ENCODE measurements at places on chromosomes 12 and 14. TPM values are rescaled to one million over a fixed set of nuclear protein-coding genes. Genes with fewer than 3 reads are reported as not detected.

- no peak for DNase-seq
- no peaks in the 10 kb centered on the region for H3K4me1 ChIP-seq
- no peaks in the 10 kb centered on the region for H3K27me3 ChIP-seq
Measured at GRCh38 chr12:89817501-89818226, 109.0 kb upstream of the ATP2B1 start.

DNA sequence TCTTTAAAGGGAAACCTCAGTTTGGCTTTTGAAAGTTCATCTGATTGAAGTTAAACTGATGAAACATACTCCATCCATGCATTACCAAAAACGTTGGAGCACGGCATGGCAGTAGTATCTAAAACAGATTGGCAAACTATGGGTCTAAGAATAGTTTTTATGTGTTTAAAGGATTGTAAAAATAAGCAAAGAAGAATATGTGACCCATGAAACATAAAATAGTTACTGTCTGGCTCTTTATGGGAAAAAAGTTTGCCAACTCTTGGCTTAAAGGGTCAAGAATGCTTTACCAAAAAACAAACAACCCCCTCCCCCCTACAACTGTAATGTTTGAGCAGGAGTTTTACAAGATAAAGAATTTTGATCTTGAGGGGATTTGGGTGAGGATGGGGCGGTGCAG, 32.6 kb downstream of the TRAF3 start:
- no peak for DNase-seq
- H3K27me3 ChIP-seq, result no peaks in the 10 kb centered on the region
- H3K4me1 ChIP-seq, result peaks cover 65% of the 10 kb centered on the region
- H3K27ac ChIP-seq, result peak overlapping the region; percentile 61

The IGF1 gene
- total RNA-seq, result not detected

DNA sequence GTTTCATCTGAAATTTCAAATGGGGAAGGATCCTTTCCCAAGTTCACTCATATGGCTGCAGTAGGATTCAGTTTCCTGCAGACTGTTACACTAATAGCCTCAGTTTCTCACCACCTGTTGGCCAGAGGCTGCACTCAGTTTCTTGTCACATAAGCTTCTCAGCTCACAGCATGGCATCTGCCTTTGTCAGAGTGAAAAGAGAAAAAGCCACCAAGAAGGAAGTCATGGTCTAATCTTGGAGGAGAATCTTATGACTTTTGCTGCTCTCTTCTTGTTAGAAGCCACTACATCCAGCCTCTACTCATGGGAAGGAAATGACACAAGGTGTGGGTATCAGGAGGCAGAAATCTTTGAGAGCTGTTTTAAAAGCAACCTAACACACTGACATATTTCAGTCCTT, 39.4 kb upstream of the BTG1 start:
- no peak overlapping the region for H3K4me3 ChIP-seq
- peaks cover 24% of the 10 kb centered on the region for H3K4me1 ChIP-seq
- H3K36me3 ChIP-seq, result no peaks in the 10 kb centered on the region

The KRT72 gene
- 1.6 TPM for total RNA-seq

GRCh38 chr12:107449891-107450290, 235.7 kb upstream of the PWP1 start:
- DNase-seq, result no peak
- H3K4me3 ChIP-seq, result peak overlapping the region; percentile 15
- no peaks in the 10 kb centered on the region for H3K36me3 ChIP-seq
- H3K27ac ChIP-seq, result no peak overlapping the region
- H3K27me3 ChIP-seq, result no peaks in the 10 kb centered on the region

The KRT75 gene
- not detected for total RNA-seq

DNA sequence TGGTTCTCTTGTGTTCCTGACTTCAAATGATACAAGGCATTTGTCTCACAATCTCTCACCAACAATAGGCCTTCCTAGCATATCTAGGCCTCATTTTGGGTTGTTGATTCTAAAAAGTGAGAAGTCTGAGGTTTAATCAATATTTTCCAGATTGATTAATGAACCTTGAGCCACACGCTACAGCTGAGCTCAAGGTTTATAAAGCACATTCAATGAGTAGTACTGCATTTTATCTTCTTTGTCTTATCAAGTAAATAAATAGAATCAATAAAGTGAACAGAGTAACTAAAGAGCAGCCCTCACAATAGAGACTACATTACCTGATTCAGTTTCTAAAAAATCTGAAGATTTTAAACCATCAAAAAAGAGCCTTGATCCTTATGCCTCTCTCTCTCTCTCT, 407.5 kb upstream of the CLEC14A start:
- no peaks in the 10 kb centered on the region for H3K4me1 ChIP-seq
- no peaks in the 10 kb centered on the region for H3K27me3 ChIP-seq
- DNase-seq, result no peak
- H3K36me3 ChIP-seq, result no peaks in the 10 kb centered on the region
- no peak overlapping the region for H3K4me3 ChIP-seq

- peaks cover 2% of the 10 kb centered on the region for H3K36me3 ChIP-seq
- no peaks in the 10 kb centered on the region for H3K27me3 ChIP-seq
- no peak overlapping the region for H3K4me3 ChIP-seq
- H3K27ac ChIP-seq, result no peak overlapping the region
- H3K4me1 ChIP-seq, result peaks cover 28% of the 10 kb centered on the region
- no peak for DNase-seq
Measured at GRCh38 chr12:55833056-55833455, 3.7 kb upstream of the DNAJC14 start.

The GLI1 gene
- total RNA-seq, result 0.10 TPM

The MYO1H gene
- not detected for total RNA-seq

The SLCO1C1 gene
- not detected for total RNA-seq

DNA sequence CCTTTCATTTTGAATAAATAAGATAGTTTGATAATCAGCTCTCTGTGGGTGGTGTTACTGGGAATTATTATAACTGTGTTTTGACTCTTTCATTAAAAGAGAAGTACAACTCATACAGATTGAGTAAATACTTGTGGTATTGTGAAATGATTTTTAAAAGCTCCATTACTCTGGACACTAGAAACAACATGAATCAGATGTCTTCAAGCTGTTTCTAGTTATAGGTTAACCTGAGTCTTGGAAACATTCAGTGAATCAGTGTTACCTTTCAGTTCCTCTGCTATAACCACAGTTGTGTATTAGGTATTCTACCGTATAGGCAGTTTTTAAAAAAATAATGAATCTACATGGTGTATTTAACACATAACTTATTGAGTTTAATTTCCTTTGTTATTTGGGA, 128.4 kb upstream of the SSTR1 start:
- DNase-seq, result no peak
- H3K4me3 ChIP-seq, result no peak overlapping the region
- no peaks in the 10 kb centered on the region for H3K36me3 ChIP-seq
- H3K4me1 ChIP-seq, result peaks cover 11% of the 10 kb centered on the region
- no peaks in the 10 kb centered on the region for H3K27me3 ChIP-seq
- H3K27ac ChIP-seq, result peak overlapping the region; percentile 70

The REM2 gene
- total RNA-seq, result 8.7 TPM

The NR1H4 gene
- total RNA-seq, result not detected

The LRRIQ1 gene
- not detected for total RNA-seq

The EML5 gene
- total RNA-seq, result 3.7 TPM

DNA sequence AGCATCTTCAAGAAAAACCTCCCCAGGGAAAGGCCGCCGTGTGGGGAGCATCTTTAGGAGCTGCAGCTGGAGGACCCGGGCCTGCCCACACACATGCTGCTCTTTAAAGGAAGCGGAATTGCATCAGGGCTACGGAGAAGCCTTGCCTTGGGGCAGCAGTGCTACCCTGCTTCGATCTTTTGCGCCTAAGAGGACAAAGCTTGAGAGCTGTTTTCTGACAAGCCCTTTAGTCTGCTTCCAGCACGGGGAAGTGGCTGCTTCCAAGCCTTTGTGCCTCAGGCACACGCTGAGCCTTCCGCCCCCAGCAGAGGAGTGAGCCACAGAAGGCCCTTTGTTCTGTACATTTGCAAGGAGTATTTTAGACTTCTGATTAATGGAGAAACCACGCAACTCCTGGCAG, 31.5 kb downstream of the COA8 start:
- no peaks in the 10 kb centered on the region for H3K36me3 ChIP-seq
- no peak for DNase-seq

- H3K36me3 ChIP-seq, result no peaks in the 10 kb centered on the region
- no peak overlapping the region for H3K4me3 ChIP-seq
- H3K27ac ChIP-seq, result no peak overlapping the region
- no peak for DNase-seq
- H3K27me3 ChIP-seq, result peaks cover 39% of the 10 kb centered on the region
- no peaks in the 10 kb centered on the region for H3K4me1 ChIP-seq
Measured at GRCh38 chr14:69501423-69501838, 16.9 kb downstream of the PLEKHD1 start.

- no peak for DNase-seq
- H3K36me3 ChIP-seq, result peaks cover 4% of the 10 kb centered on the region
- no peak overlapping the region for H3K27ac ChIP-seq
- no peak overlapping the region for H3K4me3 ChIP-seq
Measured at GRCh38 chr12:67758521-67758920, 110.0 kb downstream of the DYRK2 start.

The SLC22A17 gene
- total RNA-seq, result 10.5 TPM

DNA sequence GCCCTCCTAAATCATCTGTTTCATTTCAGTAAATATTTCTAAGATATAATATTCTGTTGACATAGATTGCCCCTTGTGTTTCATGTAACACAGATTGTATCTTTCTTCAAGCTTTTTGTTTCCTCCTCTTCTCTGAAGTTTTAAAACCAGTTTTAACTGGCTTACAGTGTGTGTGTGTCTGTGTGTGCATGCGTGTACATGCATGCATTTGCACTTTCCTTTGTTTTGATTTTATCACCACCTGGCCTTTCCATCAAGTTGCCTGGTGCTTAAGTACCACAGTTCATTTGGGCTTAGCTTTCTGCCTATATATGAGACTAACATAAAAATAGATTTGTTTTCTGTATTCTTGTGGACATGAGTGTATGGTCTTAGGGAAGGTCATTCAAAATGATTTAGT, 31.9 kb downstream of the ETNK1 start:
- H3K27ac ChIP-seq, result peak overlapping the region; percentile 84
- H3K36me3 ChIP-seq, result peaks cover 4% of the 10 kb centered on the region
- H3K4me3 ChIP-seq, result no peak overlapping the region
- no peak for DNase-seq
- H3K4me1 ChIP-seq, result peaks cover 26% of the 10 kb centered on the region

The GPR135 gene
- total RNA-seq, result 1.7 TPM

GRCh38 chr12:85831327-85831990, 4.8 kb downstream of the RASSF9 start:
- no peaks in the 10 kb centered on the region for H3K27me3 ChIP-seq
- no peak overlapping the region for H3K27ac ChIP-seq
- H3K4me3 ChIP-seq, result no peak overlapping the region
- no peaks in the 10 kb centered on the region for H3K36me3 ChIP-seq
- no peak for DNase-seq
- no peaks in the 10 kb centered on the region for H3K4me1 ChIP-seq

- no peak overlapping the region for H3K27ac ChIP-seq
- H3K36me3 ChIP-seq, result no peaks in the 10 kb centered on the region
- no peaks in the 10 kb centered on the region for H3K27me3 ChIP-seq
- H3K4me1 ChIP-seq, result no peaks in the 10 kb centered on the region
Measured at GRCh38 chr12:90174198-90174510, 465.5 kb upstream of the ATP2B1 start.

Measured in T-helper 17 cell (primary cell).